ENCODE measurements at places on chromosomes 5 and 9.

DNA sequence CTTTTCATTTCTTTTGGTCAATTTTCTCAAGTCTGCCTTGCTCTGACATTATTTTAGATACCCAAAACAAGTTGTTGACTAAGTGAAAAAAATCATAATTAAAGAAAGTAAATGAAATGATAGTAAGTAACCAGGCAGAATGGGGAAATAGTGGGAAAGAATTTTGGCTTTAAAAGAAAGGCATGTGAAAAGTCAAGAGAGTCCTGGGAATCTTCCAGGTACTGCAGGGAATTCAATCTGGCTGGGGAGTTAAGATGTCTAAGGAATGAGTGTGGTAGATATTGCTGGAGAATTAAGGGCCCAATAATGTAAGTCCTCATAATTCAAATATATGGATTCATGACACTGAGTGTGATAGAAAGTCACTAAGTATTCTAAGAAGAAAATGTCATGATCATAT is 123.1 kb upstream of the PAPPA start:
- no peak for DNase-seq

GRCh38 chr9:27569406-27569805 is 3.9 kb downstream of the C9orf72 start:
- no peak for DNase-seq

GRCh38 chr5:179275941-179276837 is 69.1 kb downstream of the ADAMTS2 start:
- DNase-seq: no peak

- no peak for DNase-seq
Measured at GRCh38 chr9:99579964-99580363, 241.7 kb upstream of the NR4A3 start.

GRCh38 chr5:77768978-77769377 is 7.2 kb downstream of the TBCA start:
- DNase-seq: no peak

- DNase-seq: no peak
Measured at GRCh38 chr5:78634634-78635033, 13.9 kb downstream of the LHFPL2 start.

DNA sequence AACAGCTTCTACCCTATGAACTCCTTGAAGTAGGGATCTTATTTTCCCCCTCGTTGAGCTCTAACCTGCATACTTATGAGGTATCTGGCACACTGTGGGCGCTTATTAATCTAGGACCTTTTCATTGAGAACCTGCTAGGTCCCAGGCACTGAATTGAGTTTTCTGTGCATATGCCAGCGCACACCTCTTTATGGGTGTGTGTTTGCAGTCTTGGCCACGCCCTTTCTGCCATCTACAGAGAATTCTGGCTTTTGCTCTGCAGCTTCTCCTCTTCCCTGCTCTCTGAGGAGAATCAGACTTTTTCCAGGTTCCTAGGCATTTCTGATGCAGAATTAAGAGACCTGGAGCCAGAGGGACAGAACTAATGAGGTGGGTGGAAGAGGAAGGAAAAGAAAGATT is 25.4 kb upstream of the SSBP2 start:
- DNase-seq: no peak

DNA sequence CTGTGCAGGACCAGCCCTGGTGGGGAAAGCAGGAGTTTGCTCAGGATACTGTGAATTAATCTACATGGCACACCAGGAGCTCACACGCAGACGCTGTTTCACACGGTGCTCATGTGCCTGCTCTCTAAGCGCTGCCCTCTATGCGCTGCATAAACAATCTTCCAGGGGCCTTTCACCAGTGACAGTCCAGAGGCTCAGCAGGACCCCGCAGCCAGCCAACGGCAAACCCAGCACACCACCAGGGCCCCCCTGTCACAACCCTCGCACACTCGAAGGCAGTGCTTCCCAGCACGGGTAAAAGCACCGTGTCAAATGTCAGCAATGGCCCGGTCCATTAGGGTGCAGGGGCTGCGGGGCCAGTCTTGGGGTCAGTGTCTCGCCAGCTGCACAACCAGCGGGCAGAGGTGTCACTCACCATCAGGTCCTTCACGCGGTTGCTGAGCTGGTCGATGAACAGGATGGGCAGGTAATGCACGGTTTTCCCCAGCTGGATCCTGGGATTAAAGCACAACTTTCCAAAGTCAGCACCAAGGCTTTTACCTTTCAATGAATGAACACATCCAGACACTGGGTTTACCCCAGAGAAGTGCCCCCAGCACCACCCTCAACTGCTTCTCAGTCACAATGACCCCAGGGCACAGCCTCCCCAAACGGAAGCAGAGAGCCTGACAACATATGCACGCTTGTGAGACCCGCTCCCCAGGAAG is 7.3 kb downstream of the CLPTM1L start:
- no peak for DNase-seq

- DNase-seq: no peak
Measured at GRCh38 chr5:4243479-4244264, 648.0 kb downstream of the IRX1 start.
